ENCODE measurements at places on chromosomes 3 and 15.

- no peak for DNase-seq
Observed at GRCh38 chr3:117254985-117255384, 545.4 kb downstream of the TUSC7 start.

DNA sequence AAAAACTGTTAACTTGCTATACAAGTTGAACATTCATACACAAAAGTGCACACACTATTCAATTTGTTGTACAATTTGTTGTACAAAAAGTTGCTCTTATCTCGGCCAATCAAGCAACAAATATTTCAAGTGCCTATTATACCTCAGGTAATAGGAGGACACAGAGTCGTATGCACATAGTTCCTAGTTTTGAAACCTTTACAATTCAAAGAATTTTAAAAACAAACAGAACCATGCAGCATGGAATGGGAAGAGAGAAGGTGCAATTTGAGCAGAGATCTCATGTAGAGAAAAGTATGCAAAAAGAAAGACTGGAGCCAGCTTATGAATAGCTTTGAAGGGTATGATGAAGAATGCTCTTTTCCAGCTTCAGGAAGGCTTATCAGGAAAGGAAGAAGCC, 46.5 kb upstream of the ARPP19 start:
- DNase-seq, result no peak

DNA sequence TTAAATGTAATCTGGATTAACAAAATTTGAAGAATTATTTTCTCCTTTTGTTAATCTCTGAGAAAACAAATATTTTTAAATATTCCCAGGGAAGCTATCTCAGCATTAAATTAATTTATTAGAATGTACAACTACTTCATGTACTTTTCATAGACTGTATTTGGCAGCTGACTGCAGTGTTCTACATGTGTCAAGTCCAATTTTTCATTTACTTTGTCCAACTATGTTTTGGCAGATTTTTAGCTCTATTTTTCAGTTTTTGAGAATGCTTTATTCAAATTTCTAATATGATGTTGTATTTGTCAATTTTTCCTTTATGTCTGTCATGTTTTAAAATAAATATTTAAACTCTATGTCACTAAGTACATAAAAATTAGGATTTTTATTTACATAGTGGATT, 925.1 kb downstream of the OTOL1 start:
- no peak for DNase-seq

GRCh38 chr3:40200692-40201316, 108.7 kb upstream of the EIF1B start:
- DNase-seq, result no peak

DNA sequence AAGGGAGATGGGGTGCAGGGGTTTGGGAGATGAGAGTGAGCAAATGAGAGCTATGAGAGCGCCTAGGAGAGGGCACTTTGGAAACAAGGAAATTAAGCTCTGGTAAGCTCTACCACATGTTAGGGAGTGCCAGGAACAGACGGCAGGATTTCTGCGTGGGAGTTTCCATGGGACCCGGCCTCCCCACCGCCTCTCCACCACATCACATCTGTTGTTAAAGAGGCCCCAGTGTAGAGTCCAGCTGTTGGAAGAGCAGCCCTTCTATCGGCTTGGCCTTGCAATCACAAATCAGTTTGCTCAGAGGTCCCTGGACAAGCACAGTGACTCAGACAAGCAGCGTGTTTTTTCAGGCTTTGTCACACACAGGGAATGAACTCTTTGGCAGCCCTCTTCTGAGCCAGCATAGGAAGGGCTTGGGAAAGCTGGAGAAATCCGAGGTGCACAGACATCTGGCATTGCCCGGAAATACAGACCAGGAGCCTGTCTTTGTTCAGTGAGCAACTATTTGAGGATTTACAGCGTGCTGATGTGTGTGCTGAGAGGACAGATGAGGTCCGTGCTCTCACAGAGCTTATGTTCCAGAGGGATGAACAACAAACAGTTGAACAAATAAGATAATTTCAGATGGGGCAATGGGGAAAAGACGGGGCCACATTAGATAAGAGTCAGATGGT, 370.6 kb upstream of the PROK2 start:
- peak; percentile 51 for DNase-seq

DNA sequence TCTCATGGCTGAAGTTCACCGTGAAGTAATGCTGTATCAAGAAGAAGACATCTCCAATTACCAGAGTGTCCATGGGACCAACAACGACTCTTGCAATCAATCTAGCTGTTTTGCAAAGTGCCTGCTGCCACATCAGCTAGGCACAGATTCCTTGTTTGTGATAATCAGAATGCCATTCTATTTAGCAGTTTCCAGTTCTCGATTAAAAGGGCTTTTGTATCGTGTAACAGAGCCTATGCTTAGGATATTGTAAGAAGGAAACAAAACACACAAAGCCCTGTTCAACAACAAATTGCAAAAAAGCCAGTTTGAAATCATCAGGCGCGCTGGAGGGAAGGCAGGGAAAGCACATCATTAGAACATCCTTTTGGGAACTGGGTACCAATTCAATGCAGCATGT, 26.1 kb downstream of the RASGRF1 start:
- DNase-seq, result no peak

Data from RKO (cell line).